Tracheal epithelial cell (primary cell): ENCODE measurements at places on chromosomes 12 and 14. TPM values are rescaled to one million over a fixed set of nuclear protein-coding genes. Genes with fewer than 3 reads are reported as not detected.

GDF3 gene
- not detected in 2 replicates for total RNA-seq

MAP3K9 gene
- 17.7 and 19.3 TPM in 2 replicates for total RNA-seq

C1S gene
- total RNA-seq, result 1.1 and 11.6 TPM in 2 replicates

PSEN1 gene
- total RNA-seq, result 58.6 and 80.0 TPM in 2 replicates

MYH7 gene
- under 0.01 TPM in 1 of 2 replicates, not detected in the other for total RNA-seq

KLRC2 gene
- total RNA-seq, result not detected in 2 replicates

TECPR2 gene
- 8.2 and 8.7 TPM in 2 replicates for total RNA-seq

OTOGL gene
- not detected in 2 replicates for total RNA-seq

WNT5B gene
- total RNA-seq, result 0.43 and 27.7 TPM in 2 replicates

HHIPL1 gene
- total RNA-seq, result 0.21 and 0.72 TPM in 2 replicates

KCNK10 gene
- total RNA-seq, result not detected in 2 replicates

ATF1 gene
- total RNA-seq, result 33.0 and 37.7 TPM in 2 replicates

UBE3B gene
- 34.7 and 36.1 TPM in 2 replicates for total RNA-seq

RFX4 gene
- not detected in 2 replicates for total RNA-seq

PRH2 gene
- not detected in 2 replicates for total RNA-seq

IL26 gene
- total RNA-seq, result not detected in 2 replicates

CCDC198 gene
- under 0.01 and 6.5 TPM in 2 replicates for total RNA-seq

SLC2A14 gene
- total RNA-seq, result under 0.01 TPM in 1 of 2 replicates, not detected in the other

SDR9C7 gene
- total RNA-seq, result not detected in 2 replicates
